Activated T-cell treated with anti-CD3 and anti-CD28 coated beads, Interleukin-2, amount 50 U/mL, for 48 hours (primary cell): ENCODE measurements at places on chromosomes 11 and 22.
A peak's percentile ranks its signal among the peaks of the same experiment; 100 is the strongest.

GRCh38 chr11:78138694-78139421 is 568 bp downstream of the ALG8 start:
- DNase-seq = peak; percentile 34

DNA sequence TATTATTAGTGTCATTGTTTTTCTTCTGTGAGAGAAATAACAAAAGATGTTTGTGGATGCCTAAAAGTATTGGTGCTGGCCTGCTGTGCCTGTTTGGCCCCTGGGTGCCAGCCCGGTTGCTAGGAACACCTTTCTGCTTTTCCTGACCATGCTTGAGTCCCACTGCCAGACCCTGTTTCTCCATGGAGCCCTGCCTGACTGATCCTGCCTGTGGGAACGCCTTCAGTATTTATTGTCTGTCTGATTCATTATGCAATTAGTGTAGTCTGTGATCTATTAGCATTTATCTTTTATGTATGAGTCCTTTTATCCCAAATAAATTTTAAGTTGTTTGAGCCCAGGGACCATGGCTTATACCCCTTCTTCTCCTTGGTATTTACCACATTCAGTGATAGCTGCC is 98.6 kb upstream of the MPPED2 start:
- DNase-seq = no peak

- DNase-seq = no peak
Measured at GRCh38 chr11:706957-707816, 1.2 kb downstream of the EPS8L2 start.

GRCh38 chr11:843818-844692 is 1.4 kb downstream of the TSPAN4 start:
- DNase-seq = no peak

- no peak for DNase-seq
Measured at GRCh38 chr11:128394431-128395089, 192.8 kb downstream of the ETS1 start.

DNA sequence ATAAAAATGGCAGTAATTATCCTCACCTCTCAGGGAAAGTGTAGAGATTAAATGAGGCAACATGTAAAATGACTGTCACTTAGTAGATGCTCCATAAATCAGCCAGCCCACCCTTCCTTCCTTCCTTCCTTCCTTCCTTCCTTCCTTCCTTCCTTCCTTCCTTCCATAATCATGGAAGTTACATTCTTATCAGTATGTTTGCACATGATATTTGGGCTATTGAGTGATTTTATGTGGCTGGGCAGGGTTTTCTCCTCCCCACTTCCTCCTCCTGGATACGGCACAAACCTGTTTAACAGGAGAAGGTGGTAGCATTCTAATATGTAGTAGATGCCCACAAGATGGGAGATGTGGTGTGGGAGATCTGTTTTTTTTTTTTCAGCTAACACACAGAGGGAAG is 11.9 kb downstream of the LYVE1 start:
- no peak for DNase-seq

DNA sequence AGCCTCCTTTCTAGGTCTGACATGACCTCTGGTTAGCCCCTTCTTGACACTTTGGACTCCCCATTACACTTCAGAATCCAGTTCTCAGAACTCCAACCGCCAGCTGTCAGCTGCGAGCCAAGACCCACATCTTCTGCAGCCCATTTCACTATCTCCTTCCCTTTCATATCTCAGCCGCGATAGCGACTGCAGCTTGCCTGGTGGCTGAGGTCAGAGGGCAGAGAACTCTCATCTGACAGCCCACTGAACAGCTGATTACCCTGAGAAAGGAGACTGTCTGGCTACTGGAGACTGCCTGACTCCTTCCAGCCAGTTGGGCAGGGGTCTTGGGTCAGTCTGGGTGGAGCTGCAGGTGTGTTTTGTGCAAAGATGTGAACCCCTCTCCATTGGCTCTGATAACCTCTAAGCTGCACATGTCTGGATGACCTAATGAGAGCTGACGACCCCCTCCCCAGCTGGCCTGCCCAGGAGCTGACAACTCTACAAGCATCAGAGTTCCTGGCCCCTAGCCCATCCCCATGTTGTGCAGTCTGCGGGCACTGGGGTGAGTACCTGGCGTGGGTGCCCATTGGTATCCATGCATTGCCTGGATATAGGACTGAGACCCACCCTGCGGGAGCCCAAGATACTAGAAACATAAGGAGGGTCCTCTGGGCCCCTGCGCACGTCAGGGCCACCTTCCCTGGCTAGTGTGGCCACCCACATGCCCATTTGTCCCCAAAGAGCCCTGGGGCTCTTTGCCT is 1.1 kb downstream of the CHRM1 start:
- DNase-seq = no peak

DNA sequence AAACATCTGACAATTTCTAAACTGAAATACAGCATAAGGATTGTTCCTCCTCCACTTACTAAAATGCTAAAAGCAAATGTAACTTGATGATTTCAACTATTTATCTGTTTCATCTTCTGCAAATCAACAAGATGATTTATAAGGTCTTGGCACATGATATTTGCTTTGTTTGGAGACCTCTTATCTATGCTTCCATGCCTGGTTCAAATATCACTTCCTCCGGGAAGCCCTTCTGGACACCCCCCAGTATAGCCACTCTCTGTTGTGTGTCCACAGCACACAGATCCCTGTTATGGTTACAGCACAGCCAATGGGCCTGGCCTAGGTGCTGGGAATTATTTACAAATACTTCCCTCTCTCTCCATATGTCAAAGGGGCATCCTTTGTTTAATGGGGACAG is 114.8 kb downstream of the C11orf58 start:
- no peak for DNase-seq
